ENCODE measurements at places on chromosomes 5 and 9. TPM values are rescaled to one million over a fixed set of nuclear protein-coding genes. Genes with fewer than 3 reads are reported as not detected.
A peak's percentile ranks its signal among the peaks of the same experiment; 100 is the strongest.

- H3K27ac ChIP-seq: no peak overlapping the region
- no peaks in the 10 kb centered on the region for H3K36me3 ChIP-seq
- H3K27me3 ChIP-seq: no peaks in the 10 kb centered on the region
- no peak for DNase-seq
- H3K4me1 ChIP-seq: no peaks in the 10 kb centered on the region
These were observed 389.6 kb downstream of the SEMA5A start for GRCh38 chr5:9156282-9156681.

PCDHGA8 gene
- total RNA-seq: not detected

- no peak overlapping the region for H3K4me3 ChIP-seq
- H3K27me3 ChIP-seq: peaks cover 29% of the 10 kb centered on the region
- no peak for DNase-seq
- H3K4me1 ChIP-seq: no peaks in the 10 kb centered on the region
These were observed 45.2 kb downstream of the PAX5 start for GRCh38 chr9:36988848-36989247.

SEMA4D gene
- total RNA-seq: 243 TPM

- peaks cover 34% of the 10 kb centered on the region for H3K27me3 ChIP-seq
- H3K27ac ChIP-seq: no peak within 1 kb of the TSS
- no peaks in the 10 kb centered on the region for H3K4me1 ChIP-seq
- H3K4me3 ChIP-seq: peak within 1 kb of the TSS; percentile 46
These were observed at the start of gene PCDHGB3 for GRCh38 chr5:141369994-141370848. PCDHGB3 (plus strand) TSS chr5:141370242; CDS start chr5:141370395, 153 bp downstream.

DNA sequence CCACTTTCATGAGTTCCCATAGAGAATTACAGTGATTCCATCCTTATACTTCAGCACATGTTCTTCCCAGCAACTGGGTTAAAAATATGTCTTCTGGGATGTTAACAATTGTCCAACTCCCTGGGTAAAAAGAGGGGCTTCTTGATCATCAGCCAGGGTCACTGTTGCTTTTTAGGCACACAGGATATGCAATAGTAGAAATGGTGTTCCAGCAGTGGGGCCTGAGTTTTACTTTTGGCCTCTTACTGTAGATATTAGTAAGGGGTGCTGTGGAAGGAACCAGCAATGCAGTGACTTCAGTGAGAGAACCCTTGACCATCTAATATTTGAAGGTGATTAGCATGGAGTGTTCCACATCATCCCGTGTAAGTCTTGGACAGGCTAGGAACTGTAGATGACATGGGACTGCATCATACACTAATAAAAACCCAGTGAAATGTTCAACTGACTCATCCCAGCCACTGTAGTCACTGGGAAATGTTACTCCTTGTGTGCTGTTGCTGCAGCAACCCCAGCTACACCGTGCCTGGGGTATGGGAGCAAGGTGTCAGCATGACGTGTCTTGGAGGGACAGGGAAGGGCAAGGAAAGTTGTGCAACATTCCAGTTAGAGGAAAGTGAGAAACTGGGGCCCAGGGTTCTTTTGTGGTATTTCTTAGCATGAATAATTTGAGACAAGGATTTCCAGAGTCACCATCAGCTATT lies 610.9 kb downstream of the RAB3C start:
- no peaks in the 10 kb centered on the region for H3K27me3 ChIP-seq
- no peak overlapping the region for H3K4me3 ChIP-seq
- DNase-seq: no peak

DNA sequence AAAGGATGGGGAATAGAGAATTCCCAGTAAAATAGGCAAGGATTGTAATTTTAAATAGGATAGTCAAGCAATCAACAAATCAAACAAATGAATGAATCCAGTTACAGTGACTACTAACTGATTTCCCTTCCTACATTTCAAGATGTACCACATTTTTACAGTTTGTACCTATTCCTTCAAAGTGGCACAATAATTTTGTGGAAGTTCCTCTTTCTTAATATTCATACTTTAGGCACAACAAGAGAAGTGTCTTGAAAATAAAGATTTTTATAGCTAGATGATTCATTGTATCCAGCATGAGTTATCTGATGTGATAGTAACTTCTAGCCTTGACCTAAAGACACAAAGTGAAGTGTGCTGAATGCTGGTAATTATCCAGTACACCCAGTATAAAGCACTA lies 122.2 kb upstream of the ACOT12 start:
- DNase-seq: no peak
- no peak overlapping the region for H3K27ac ChIP-seq
- H3K4me1 ChIP-seq: no peaks in the 10 kb centered on the region
- H3K27me3 ChIP-seq: no peaks in the 10 kb centered on the region

SHOC1 gene
- not detected for total RNA-seq

DNA sequence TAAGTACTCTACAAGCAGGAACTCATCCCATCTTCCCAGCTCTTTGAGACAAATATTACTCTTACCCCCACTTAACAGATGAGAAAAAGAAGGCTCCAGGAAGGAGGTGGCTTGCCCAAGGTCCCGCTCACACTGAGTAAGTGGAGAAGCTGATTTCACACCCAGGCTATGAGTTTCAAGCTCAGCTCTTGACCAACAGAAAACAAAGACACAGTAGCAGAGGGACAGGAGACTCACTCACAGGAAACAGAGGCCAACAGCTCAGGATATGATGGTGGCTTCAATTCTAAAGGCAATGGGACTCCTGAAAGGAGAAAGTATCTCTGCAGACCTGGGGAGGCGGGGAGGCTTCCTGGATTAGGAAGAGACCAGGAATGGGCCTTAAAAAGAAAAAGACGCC lies 6.7 kb upstream of the TCF7 start:
- H3K27me3 ChIP-seq: no peaks in the 10 kb centered on the region
- H3K4me3 ChIP-seq: no peak overlapping the region
- H3K36me3 ChIP-seq: no peaks in the 10 kb centered on the region
- H3K4me1 ChIP-seq: peaks cover 94% of the 10 kb centered on the region
- no peak overlapping the region for H3K27ac ChIP-seq
- no peak for DNase-seq

CDC20B gene
- total RNA-seq: 0.16 TPM

GRM6 gene
- not detected for total RNA-seq

- no peak overlapping the region for H3K27ac ChIP-seq
- H3K36me3 ChIP-seq: no peaks in the 10 kb centered on the region
- H3K4me3 ChIP-seq: no peak overlapping the region
- no peaks in the 10 kb centered on the region for H3K27me3 ChIP-seq
- no peak for DNase-seq
These were observed 123.7 kb downstream of the INSYN2B start for GRCh38 chr5:169856571-169856970.

- H3K27me3 ChIP-seq: no peaks in the 10 kb centered on the region
- peaks cover 18% of the 10 kb centered on the region for H3K4me1 ChIP-seq
- H3K4me3 ChIP-seq: peak overlapping the region; percentile 65
- H3K36me3 ChIP-seq: peaks cover 5% of the 10 kb centered on the region
These were observed 536 bp upstream of the COMMD10 start for GRCh38 chr5:116084287-116084691.

GPR151 gene
- total RNA-seq: not detected

DNA sequence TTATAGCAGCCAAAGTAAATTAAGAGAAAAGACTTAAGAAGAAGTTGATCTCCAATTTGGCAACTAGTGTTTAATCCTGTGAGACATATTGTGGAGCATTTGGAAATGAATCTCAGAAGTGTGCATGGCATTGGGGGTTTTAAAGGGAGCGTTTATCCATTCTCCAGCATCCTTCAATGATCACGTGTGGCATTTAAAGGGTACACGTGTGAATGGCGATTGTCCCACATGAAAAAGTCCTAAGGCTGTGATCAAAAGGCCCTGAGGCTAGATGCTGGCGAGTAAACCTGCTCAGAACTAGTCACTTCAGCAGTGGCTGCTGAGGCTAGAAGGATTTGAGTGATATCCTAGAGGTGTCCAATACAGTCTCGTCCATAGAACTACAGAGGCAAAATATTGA lies 315.6 kb upstream of the CDH9 start:
- no peaks in the 10 kb centered on the region for H3K36me3 ChIP-seq
- no peaks in the 10 kb centered on the region for H3K27me3 ChIP-seq
- H3K27ac ChIP-seq: no peak overlapping the region
- no peaks in the 10 kb centered on the region for H3K4me1 ChIP-seq

GRCh38 chr9:13351778-13352386 lies 72.4 kb upstream of the MPDZ start:
- DNase-seq: no peak
- H3K4me1 ChIP-seq: no peaks in the 10 kb centered on the region
- H3K36me3 ChIP-seq: no peaks in the 10 kb centered on the region
- H3K27me3 ChIP-seq: no peaks in the 10 kb centered on the region
- no peak overlapping the region for H3K27ac ChIP-seq

GRCh38 chr5:130652176-130652575 lies 512.9 kb downstream of the HINT1 start:
- no peak overlapping the region for H3K27ac ChIP-seq
- no peaks in the 10 kb centered on the region for H3K4me1 ChIP-seq
- no peak for DNase-seq
- no peaks in the 10 kb centered on the region for H3K27me3 ChIP-seq
- H3K36me3 ChIP-seq: no peaks in the 10 kb centered on the region

EGR1 gene
- total RNA-seq: 12.2 TPM

- no peak for DNase-seq
- no peaks in the 10 kb centered on the region for H3K36me3 ChIP-seq
- H3K4me1 ChIP-seq: no peaks in the 10 kb centered on the region
- H3K4me3 ChIP-seq: no peak overlapping the region
These were observed 283.3 kb downstream of the PJA2 start for GRCh38 chr5:109126481-109126880.

SPINK9 gene
- total RNA-seq: not detected

DNA sequence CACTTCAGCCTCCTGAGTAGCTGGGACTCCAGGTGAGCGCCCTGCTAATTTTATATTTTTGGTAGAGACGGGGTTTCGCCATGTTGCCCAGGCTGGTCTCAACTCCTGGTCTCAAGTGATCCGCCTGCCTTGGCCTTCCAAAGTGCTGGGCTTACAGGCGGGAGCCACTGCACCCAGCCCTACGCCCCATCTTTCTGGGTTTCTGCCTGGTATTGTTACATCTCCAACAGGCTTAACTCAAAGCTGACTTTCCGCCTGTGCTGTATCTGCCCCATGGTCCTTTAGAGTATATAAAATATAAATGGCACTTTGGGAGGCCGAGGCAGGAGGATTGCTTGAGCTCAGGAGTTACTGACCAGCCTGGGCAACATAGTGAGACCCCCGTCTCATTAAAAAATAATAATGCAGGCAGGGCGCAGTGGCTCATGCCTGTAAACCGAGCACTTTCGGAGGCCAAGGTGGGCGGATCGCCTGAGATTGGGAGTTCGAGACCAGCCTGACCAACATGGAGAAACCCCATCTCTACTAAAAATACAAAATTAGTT lies 36.5 kb upstream of the GLDC start:
- no peaks in the 10 kb centered on the region for H3K36me3 ChIP-seq
- DNase-seq: no peak
- H3K4me3 ChIP-seq: peak overlapping the region; percentile 97
- peak overlapping the region; percentile 93 for H3K27ac ChIP-seq
- H3K27me3 ChIP-seq: no peaks in the 10 kb centered on the region

FUBP3 gene
- total RNA-seq: 50.4 TPM

- no peaks in the 10 kb centered on the region for H3K27me3 ChIP-seq
- H3K4me1 ChIP-seq: no peaks in the 10 kb centered on the region
- no peaks in the 10 kb centered on the region for H3K36me3 ChIP-seq
These were observed 242.2 kb downstream of the FER start for GRCh38 chr5:108989761-108990392.

OR1Q1 gene
- not detected for total RNA-seq

PCDHA4 gene
- not detected for total RNA-seq

DNA sequence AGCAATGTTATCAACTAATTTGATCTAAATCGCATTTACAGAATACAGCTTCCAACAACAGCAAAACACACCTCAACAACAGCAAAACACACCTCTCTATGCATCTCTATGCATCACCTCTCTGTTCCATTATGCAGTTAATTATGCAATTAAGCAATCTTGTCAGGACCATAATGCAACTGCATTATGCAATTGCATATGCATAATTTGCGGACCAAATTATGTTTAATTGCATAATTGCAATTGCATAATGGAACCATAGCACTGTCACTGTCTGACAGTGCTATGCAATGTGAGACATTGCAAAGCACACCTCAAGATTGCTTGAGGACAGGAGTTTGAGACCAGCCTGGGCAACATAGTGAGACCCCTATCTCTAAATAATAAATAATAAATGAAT lies 80.4 kb upstream of the PRSS3 start:
- no peak overlapping the region for H3K27ac ChIP-seq
- H3K36me3 ChIP-seq: no peaks in the 10 kb centered on the region
- no peaks in the 10 kb centered on the region for H3K4me1 ChIP-seq

DNA sequence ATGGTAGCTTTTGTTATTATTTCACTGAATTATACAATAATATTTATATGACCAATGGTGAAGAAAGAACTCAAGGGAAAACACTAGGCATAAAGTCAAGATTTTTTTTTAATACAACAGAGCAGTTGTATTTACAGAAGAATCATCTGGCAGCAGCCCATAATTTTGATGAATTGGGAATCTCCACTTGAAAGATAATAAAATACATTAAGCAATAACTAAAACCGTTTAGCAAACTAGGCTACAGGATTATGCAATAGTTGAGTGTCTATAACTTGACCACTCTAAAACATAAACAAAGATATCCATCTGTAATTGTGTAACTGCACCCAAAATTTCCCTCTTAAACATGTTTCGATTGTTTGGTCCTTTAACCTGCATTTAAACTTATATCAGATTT lies 80.8 kb downstream of the SNCAIP start:
- no peak for DNase-seq
- H3K4me1 ChIP-seq: no peaks in the 10 kb centered on the region
- no peaks in the 10 kb centered on the region for H3K27me3 ChIP-seq
- H3K27ac ChIP-seq: no peak overlapping the region
- no peak overlapping the region for H3K4me3 ChIP-seq

LPAR1 gene
- not detected for total RNA-seq

SPINK13 gene
- total RNA-seq: not detected

- peak overlapping the region; percentile 49 for H3K27ac ChIP-seq
- no peaks in the 10 kb centered on the region for H3K36me3 ChIP-seq
- H3K4me1 ChIP-seq: peaks cover 26% of the 10 kb centered on the region
- no peak overlapping the region for H3K4me3 ChIP-seq
- no peaks in the 10 kb centered on the region for H3K27me3 ChIP-seq
- no peak for DNase-seq
These were observed 2.8 kb upstream of the HEMGN start for GRCh38 chr9:97940741-97941140.

MTAP gene
- 81.6 TPM for total RNA-seq

DNA sequence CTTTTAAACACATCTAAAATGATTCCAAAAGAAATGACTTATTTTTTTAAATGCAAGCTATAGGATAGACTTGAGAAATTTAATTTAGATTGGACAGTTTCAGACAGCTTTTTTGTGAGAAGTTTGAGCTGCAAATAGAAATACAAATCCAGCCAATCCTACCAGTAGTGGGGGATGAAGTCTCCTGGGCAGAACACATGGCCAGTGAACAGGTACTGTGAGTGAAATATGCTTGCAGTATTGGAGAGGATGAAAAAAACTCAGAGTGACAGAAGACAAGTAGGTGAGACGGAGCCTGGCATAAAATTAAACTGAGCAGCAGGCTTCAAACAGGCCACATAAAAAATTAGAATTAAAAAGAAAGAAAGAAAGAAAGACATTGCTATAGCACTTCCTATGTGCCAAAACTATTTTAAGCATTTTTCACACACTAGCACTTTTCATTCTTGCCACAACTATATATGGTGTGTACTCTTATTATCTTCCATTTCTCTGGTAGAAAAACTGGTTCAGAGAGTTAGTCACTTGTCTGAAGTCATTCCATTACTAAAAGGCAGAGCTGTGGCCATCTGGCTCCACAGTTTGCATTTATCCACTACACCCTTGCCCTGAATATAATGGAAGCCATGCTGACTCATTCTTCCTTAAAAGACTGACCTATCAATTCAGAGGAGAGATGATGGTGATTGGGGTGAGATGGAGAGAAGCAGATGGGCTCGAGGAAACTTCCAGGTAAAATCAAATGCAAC lies 310.2 kb upstream of the CTNND2 start:
- H3K4me3 ChIP-seq: no peak overlapping the region
- no peaks in the 10 kb centered on the region for H3K27me3 ChIP-seq
- no peak for DNase-seq
